CD4-positive, alpha-beta T cell treated with Interleukin-1 beta for 1 hour (primary cell): ENCODE measurements at places on chromosomes 2 and 18.

DNA sequence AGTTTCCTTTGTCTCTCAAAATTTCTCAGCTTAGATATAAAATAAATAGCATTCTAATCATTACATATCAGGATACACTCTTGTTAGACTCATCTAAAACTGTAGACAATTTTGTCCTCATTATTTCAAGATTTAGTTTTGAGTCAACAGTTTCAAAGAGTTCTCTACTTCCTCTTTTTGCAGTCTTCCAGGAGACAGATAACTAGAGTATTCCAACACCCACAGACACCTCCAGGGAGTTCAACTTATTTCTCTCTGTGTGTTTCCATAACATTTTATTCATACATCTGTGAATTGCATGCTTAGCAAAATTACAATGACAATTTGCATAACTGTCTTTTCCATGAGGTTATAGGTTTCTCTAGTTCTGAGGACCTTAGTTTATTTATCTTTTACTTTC lies 166.6 kb upstream of the HNMT start:
- no peak for DNase-seq

- no peak for DNase-seq
These were observed 158.2 kb upstream of the MYCN start for GRCh38 chr2:15782009-15782751.

- DNase-seq: no peak
These were observed 293.1 kb upstream of the ERBB4 start for GRCh38 chr2:212831671-212832199.

DNA sequence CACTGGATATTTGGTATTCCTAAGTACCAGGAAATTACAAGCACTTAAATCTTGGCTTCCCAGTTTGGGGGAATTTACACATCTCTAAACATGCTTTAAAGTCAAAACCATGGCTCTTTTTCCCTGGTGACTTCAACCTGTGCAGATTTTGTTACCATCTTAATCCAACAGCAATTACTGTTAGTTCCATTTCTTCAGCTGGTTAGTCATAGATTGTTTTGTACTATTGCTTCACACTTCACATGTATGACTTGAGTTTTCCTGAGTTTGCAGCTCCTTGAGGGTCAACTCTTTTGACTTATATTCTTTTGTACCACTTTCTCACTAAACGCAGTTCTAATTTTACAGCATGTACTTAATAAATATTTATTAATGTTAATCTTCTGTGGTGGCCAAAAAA lies 203.4 kb upstream of the RND3 start:
- DNase-seq: no peak

GRCh38 chr2:240871071-240871958 lies 2.7 kb downstream of the AGXT start:
- no peak for DNase-seq

DNA sequence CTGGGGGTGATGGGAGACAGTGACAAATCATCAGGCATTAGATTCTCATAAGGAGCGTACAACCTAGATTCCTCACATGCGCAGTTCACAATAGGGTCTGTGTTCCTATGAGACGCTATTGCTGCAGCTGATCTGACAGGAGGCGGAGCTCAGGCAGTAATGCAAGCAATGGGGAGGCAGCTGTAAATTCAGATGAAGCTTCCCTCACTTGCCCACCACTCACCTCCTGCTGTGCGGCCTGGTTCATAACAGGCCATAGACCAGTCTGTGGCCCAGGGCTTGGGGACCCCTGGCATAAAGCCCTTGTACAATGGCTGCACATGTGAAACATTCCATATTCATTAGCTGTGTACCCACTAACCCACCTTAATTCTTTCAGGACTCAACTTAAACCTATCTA lies 18.0 kb downstream of the NMUR1 start:
- no peak for DNase-seq

DNA sequence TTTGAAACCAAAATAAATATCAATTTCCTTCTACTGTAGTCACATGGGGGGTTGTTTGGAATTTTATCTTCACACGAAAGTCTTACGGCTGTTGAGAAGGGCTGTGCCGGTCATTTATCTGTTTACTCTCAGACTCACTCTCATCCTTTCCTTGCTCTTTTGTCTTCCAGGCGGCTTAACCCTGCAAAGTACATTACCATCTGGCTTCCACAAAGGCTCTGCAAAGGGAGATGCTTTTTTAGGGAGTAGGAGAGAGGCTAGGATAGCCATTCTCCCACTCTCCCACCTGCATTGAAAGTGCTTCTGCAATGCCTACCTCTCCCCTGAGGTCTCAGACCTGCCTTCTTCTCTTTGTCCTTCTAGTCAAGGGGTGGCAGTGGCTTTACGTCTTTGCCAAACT lies 247.6 kb downstream of the MEIS1 start:
- no peak for DNase-seq

DNA sequence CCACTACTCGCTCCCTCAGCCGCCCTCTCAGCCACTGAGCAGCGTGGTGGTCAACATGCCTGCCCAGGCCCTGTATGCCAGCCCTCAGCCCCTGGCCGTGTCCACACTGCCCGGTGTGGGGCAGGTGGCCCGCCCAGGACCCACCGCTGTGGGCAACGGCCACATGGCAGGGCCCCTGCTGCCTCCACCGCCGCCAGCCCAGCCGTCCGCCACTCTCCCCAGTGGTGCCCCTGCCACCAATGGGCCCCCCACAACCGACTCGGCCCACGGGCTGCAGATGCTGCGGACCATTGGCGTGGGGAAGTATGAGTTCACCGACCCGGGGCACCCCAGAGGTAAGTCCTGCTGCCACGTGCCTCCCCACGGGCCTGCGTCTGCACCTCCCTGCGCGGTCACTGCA lies 257.5 kb downstream of the KLHL29 start:
- DNase-seq: no peak

DNA sequence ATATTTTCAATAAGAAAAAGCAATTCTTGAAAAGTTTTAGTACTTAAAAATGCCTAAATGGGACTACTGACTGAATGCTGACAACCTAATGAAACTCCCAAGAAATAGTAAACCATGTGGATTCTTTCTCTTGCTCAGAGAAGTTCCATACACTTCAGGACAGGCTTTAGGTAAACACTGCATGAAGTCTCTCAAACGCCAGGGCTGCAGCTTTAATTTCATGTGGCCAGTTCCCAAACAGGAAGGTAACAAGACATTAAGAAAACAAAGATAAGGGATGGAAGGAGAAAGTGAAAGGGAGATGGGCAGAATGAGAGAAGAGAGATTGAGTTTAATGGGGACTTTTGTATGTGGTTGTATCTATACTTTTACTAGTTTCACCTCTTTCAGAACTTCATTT lies 734.7 kb upstream of the PKDCC start:
- DNase-seq: no peak

DNA sequence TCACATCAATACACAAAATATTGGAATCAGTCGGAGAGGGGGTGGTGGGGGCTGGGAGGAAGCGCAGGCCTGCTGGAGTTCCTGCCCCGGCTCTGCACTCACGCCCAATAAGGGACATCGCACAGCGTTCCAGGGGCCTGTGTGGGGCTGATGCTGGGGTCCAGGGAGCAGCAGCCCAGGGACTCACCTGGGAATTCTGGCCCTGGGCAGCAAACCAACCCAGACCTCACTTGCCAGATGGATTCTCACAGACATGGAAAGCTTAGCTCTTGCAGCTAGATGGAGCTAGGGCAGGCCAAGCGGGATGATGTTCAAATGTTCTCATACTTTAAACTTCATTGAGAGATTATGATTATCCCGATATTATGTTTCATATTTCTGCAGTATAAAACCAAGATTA lies 266.6 kb upstream of the TANK start:
- DNase-seq: no peak

DNA sequence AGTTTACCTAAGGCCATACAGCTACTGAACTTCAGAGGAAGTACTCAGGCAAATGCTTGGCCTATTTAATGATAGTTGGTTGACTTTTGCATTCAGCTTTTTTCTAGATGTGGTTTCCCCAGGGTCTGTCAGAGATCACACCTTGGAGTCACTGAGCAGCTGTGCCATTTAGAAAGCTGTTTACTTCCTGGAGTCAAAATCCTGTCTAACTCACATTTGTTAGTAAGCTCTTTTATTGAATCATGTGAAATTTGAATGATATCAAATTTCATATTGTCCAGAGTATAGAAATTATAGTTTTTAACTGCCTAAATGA lies 7.6 kb upstream of the TRIB2 start:
- DNase-seq: peak; percentile 26

- DNase-seq: no peak
These were observed 320.1 kb downstream of the SLC4A3 start for GRCh38 chr2:219947575-219947974.

DNA sequence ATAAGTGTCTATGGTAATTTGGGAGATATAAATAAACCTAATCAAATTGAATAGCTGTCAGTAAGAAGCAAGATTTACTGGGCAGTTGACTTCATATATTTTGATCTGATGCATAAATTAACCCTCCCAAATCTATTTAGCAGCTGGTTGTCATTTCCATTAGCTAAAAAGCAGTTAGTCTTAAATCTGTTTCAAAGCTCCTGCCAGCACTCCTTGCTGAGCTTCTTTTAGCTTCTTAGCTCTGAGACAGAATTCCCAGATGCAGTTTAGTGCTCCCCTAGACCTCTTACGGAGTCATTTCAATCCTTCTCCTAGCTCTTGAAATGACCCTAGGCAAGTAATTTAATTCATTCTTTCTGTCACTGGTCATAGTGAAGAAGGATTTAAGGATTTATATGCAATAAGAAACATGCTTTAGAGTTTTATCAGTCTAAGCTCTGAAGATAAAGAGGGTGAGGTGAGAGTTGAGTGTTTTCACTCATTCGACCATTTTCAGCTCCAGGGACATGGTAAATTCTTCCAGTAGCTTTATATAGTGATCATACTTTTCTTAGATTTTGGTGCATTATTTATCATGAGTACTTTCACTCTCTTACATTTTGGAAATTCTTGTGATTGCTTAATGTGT lies 98.9 kb downstream of the PHLPP1 start:
- DNase-seq: no peak

DNA sequence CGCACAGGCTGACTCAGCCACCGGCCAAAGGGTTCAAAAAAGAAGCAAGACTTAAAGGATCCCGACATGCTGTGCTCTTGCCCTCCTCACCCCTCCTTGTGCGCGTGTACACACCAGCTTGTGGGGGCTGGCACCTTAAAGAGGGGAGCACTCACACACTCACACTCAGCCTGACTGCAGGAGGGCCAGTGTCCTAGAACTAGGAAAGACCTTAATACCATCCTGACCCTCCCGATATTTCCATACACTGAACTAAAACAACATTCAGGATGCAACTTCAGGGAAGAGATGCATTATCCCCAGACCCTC lies 5.6 kb downstream of the PKDCC start:
- DNase-seq: no peak

GRCh38 chr18:51196118-51196810 lies 1.2 kb downstream of the MEX3C start:
- DNase-seq: peak; percentile 44

- no peak for DNase-seq
These were observed 23.6 kb downstream of the COX7A2L start for GRCh38 chr2:42337356-42337820.

- DNase-seq: no peak
These were observed 170.9 kb upstream of the PXDN start for GRCh38 chr2:1915196-1915595.

GRCh38 chr2:128610496-128610895 lies 291.8 kb upstream of the HS6ST1 start:
- no peak for DNase-seq

DNA sequence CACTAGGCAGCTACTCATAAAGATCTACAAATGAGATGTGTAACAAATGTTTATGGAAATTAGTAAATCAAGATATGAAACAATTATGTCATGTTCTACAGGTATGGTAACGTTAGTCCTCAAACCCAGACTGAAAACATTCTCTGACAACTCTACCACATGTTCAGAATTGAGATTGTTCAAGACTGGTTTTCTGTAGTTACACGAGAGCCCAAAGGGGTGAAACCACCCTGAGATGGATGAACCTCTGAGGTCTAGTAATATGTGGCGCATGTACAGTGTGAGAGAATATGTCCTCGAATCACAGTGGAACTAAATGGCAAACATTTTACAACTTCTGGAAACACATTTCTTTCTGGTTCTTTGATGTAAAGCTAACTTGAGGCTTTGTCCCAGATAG lies 614.3 kb downstream of the ZEB2 start:
- no peak for DNase-seq

- no peak for DNase-seq
These were observed 37.3 kb downstream of the ST3GAL5 start for GRCh38 chr2:85851253-85852151.

DNA sequence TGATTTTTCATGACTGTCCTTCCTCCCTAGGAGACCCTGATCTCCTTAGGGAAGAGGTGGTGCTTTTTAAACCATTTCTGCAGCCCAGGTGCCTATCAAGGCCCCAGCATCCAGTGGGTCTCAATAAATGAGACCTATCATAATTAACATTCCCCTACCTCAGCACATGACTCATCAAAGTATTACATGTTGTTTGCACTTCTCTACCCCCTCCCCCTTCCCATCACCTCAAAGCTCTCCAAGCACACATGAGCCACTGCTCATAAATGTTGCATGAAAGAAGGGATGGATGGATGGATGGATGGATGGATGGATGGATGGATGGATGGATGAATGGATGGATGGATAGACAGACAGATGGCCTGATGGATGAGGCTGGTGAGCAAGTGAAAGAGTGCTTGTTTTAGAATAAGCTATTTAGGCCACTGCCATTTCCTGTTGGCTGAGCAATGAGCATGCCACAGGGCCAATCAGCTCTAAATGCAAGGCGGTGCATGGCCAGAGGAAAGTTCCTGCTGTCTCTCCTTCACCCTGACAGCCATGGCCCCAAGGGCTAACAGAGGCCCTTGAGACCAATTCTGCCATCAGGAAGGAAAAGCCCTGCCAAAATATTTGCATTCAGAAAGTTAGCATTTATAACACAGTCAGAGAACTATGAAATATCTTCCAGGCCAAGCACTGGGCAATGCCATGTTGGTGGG lies 20.9 kb upstream of the STEAP3 start:
- no peak for DNase-seq

GRCh38 chr2:11775384-11775783 lies 29.0 kb downstream of the LPIN1 start:
- peak; percentile 66 for DNase-seq

DNA sequence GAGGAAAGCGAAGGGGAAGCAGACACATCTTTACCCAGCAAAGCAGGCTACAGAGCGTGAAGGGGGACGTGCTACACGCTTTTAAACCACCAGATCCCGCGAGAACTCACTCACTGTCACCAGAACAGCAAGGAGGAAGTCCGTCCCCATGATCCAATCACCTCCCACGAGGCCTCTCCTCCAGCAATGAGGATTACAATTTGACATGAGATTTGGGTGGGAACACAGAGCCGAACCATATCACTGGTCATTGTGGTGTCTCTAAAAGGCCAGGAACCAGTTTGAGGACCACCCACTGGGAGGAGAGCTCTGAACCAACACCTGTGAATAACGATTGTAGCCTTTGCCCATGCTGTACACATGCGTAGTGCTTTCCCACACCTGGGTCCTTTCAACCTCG lies 116.6 kb upstream of the FAM136A start:
- DNase-seq: no peak

GRCh38 chr2:207151048-207151447 lies 14.7 kb downstream of the KLF7 start:
- no peak for DNase-seq

- DNase-seq: no peak
These were observed 48.1 kb downstream of the KCNE4 start for GRCh38 chr2:223100061-223100511.
